ENCODE measurements at places on chromosomes 6 and 20.

GRCh38 chr20:36820928-36821327 is 47.4 kb upstream of the DSN1 start:
- no peak overlapping the region for H3K27ac ChIP-seq
- no peaks in the 10 kb centered on the region for H3K36me3 ChIP-seq
- DNase-seq, result no peak
- no peaks in the 10 kb centered on the region for H3K27me3 ChIP-seq
- H3K4me3 ChIP-seq, result no peak overlapping the region

DNA sequence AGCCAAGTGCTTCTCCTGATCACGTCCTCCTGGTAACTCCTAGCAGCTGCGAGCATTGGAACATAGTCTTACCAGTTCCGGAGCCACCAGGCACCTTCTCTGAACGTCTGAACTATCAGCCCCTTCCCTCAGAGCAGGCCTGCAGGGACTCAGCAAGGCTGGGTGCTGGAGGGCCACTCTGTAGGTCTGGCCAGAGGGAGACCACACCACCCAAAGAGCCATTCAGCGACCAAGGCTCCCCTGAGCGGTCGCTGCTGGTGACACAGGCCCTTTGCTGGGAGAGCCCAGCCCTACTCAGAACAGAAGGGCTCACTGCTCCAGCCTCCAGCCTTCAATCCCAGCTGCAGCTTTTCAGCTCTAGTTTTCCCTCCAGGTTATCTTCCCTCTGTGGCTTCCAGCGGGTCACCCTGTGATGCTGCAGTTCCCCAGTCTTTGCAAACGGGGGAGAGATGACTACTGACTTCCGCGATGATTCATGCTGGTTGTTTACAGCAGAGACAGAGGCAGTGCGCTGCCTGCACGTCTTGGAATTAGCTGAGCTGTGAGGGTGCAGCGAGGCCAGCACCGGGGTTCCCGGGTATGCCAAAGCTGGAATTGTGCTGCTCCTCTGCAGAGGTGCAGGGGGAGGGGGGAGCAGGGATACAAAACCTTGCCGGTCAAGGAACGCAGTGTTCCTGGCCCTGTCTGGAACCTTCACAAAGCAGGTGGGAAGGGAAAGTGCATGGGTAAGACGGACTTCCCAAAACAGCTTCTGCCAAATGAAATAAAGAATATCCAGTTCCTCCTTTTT is 161.4 kb downstream of the LY86 start:
- peak; percentile 69 for DNase-seq
- no peaks in the 10 kb centered on the region for H3K36me3 ChIP-seq
- H3K4me3 ChIP-seq, result no peak overlapping the region
- H3K27ac ChIP-seq, result no peak overlapping the region

- H3K4me1 ChIP-seq, result no peaks in the 10 kb centered on the region
- H3K27ac ChIP-seq, result no peak overlapping the region
- no peaks in the 10 kb centered on the region for H3K36me3 ChIP-seq
- DNase-seq, result no peak
These were observed 85.9 kb downstream of the CRYBG1 start for GRCh38 chr6:106446287-106446885.

GRCh38 chr6:38159596-38159995 is 340.1 kb downstream of the ZFAND3 start:
- H3K4me1 ChIP-seq, result peaks cover 10% of the 10 kb centered on the region
- H3K27me3 ChIP-seq, result no peaks in the 10 kb centered on the region
- H3K36me3 ChIP-seq, result no peaks in the 10 kb centered on the region

- no peaks in the 10 kb centered on the region for H3K4me1 ChIP-seq
- DNase-seq, result no peak
- no peaks in the 10 kb centered on the region for H3K36me3 ChIP-seq
- no peak overlapping the region for H3K4me3 ChIP-seq
These were observed 24.5 kb upstream of the PTCHD4 start for GRCh38 chr6:48135323-48136084.

DNA sequence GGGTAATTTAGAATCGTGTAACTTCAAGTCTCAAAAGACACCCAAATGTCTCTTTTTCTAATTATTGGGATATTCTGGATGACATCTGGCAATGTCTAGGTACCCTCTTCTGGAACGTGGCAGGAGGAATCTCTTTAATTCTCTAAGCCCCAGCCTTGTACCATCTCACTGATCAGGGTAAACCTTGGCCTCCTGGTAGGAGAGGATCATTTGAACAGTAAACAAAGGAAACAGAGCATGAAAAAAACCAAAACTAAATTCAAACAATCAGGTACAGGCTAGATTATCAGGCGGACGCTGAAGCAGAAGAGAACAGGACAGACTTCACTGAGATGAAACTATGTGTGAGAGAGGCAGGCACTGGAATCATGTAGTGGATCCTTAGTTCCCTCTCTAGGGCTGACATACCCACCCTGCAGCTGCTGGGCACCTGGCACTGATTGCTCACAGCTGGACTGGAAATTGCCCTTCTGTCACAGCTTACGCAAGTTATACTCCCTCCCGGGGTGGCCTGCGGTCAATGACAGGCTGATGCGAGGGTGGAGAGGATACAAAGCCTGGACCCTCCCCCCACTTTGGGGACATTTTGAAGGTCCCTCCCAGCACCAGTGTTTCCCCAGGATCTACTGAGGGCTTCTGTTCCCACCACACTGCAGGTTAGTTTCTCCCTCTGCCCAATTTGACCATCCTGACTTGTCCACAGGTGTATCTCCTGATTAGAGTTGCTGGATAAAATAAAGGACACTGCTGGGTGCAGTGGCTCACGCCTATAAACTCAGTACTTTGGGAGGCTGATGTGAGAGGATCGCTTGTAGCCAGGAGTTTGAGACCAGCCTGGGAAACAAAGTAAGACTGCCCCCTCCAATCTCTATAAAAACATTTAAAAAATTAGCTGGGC is 20.6 kb upstream of the ZBTB24 start:
- no peaks in the 10 kb centered on the region for H3K36me3 ChIP-seq
- no peaks in the 10 kb centered on the region for H3K4me1 ChIP-seq
- DNase-seq, result no peak
- no peaks in the 10 kb centered on the region for H3K27me3 ChIP-seq
- no peak overlapping the region for H3K4me3 ChIP-seq

Data from body of pancreas (tissue), 4 donors.